ENCODE measurements at places on chromosomes 1 and 21.

- DNase-seq = no peak
Measured at GRCh38 chr1:150560011-150560438, 10.8 kb downstream of the ADAMTSL4 start.

- no peak for DNase-seq
Measured at GRCh38 chr21:34035619-34036354, 37.6 kb upstream of the MRPS6 start.

GRCh38 chr21:28537371-28538079 lies 455.2 kb downstream of the LTN1 start:
- DNase-seq = no peak

DNA sequence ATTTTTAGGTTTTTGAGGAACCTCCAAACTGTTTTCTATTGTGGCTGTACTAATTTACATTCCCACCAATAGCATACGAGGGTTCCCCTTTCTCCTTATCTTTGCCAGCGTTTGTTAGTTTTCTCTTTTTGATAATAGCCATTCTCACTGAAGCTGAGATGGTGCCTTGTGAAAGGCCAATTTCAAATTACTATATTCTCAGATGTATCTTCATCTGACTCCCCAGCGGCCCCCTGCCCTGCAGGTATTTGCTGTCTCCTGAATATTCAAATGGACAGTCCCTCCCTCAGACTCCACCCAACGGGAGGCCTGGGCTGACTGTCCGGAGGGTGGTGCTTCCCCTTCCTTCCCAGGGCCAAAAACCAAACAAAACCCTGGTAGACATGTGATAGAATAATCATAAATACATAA lies 33.5 kb upstream of the TARBP1 start:
- no peak for DNase-seq

GRCh38 chr21:38352536-38353219 lies 95.9 kb downstream of the KCNJ15 start:
- peak; percentile 8 for DNase-seq

GRCh38 chr1:21311016-21311415 lies 20.8 kb upstream of the ECE1 start:
- DNase-seq = no peak

DNA sequence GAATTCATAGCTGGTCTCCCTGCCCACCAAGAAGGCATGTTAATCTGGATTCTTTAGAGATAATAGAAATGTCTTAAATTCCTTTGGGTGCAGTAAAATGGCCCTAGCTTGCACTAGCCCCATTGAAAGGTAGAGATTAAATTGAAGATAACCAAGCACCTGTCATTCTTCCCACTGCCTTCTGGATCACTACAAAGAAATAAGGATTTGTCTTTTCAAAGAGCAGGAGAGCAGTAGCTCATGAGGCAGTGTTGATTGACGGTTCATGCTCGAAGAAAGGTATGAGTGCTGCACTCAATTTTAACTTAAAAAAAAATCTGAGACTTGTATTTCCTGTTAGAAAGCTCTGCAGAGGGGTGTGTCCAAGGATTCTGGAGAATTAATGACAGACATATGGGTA lies 74.9 kb upstream of the F3 start:
- DNase-seq = no peak

DNA sequence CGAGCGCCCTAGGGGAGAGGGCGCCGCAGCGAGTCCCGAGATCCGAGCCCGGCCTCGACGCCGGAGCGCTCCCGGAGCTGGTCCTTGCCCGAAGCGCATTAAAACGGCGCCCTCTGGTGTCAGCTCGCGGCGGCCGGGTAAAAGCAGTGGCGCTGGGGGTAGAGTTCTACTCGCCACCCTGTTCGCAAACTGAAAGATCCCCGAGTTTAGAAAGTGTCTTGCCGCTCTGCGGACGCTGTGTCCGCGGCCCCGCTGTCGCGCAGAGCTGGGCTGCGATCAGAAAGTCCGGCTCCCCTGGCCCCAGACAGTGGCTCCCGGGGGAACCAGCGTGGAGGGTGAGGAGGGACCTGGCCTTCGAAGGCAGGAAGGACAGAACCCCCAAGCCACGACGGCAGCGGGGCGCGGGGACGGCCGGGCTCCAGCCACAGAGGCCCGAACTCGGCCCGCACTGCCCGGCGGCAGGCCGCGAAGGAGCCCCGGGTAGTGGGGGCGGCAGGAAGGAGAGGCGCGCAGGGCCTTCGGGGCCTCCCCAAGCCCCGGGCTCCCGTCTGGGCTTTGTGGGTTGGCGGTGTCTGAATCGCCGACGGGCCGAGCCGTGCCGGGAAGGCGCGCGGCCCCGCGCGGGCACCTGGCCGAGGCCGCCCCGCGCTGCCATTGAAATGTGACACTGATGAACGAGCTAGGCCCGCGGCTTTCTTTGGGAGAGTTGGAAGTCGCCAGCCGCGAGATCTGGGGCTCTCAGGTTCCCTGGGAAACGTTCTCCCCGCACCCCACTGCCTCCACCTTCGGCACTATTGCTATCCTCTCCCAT lies 39.1 kb upstream of the NFIA start:
- no peak for DNase-seq

Data from LNCaP clone FGC (cell line).